K562 (cell line): ENCODE measurements at places on chromosomes 13 and 19. TPM values are rescaled to one million over a fixed set of nuclear protein-coding genes. Genes with fewer than 3 reads are reported as not detected.

- H3K4me3 ChIP-seq = no peak overlapping the region
- H3K4me1 ChIP-seq = peaks cover 41% of the 10 kb centered on the region
- no peaks in the 10 kb centered on the region for H3K36me3 ChIP-seq
- H3K27me3 ChIP-seq = no peaks in the 10 kb centered on the region
- H3K27ac ChIP-seq = no peak overlapping the region; the same call in 2 of the 3 replicates
Observed at GRCh38 chr19:35206379-35206778, 22.2 kb downstream of the FAM187B start.

The PBX4 gene
- 2.0 and 2.1 TPM in 2 replicates for total RNA-seq

DNA sequence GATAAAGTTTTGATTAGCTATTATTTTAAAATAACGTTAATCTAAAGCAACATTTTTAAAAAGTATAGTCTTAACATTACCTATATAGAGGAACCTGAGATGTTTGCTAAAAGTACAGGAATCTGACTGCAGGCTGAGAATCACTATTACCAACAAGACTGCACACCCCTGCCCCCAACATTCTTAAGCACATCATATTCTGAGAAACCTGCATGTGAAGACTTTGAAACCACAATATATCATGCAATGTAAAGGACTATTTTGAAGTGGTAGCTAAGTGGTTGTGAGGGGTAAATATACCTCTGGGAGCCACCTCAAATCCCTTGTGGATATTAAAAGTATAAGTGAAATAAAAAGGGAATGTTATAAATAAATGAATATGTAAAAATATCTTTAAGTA lies 119.0 kb upstream of the KLF12 start:
- H3K27me3 ChIP-seq = no peaks in the 10 kb centered on the region
- H3K4me1 ChIP-seq = no peaks in the 10 kb centered on the region
- H3K4me3 ChIP-seq = no peak overlapping the region

The UBE2L5 gene
- not detected in 2 replicates for total RNA-seq
